ENCODE measurements at places on chromosomes 5 and 9. TPM values are rescaled to one million over a fixed set of nuclear protein-coding genes. Genes with fewer than 3 reads are reported as not detected.

The NMUR2 gene
- polyA plus RNA-seq: 1.6 TPM

The TMEM252 gene
- 1.4 TPM for polyA plus RNA-seq

The PCDHB12 gene
- 2.5 TPM for polyA plus RNA-seq

The MINAR2 gene
- 0.22 TPM for polyA plus RNA-seq

The TMC1 gene
- 0.62 TPM for polyA plus RNA-seq

The SLC24A2 gene
- polyA plus RNA-seq: 1.0 TPM

The SERF1B gene
- 45.0 TPM for polyA plus RNA-seq

The CER1 gene
- 0.37 TPM for polyA plus RNA-seq

The TEK gene
- polyA plus RNA-seq: 19.8 TPM

The ESM1 gene
- 8.8 TPM for polyA plus RNA-seq

The FOXD4L5 gene
- 0.97 TPM for polyA plus RNA-seq

The PCDHGA6 gene
- polyA plus RNA-seq: 3.7 TPM

The PCDHB7 gene
- 2.1 TPM for polyA plus RNA-seq

The FBP1 gene
- 2.1 TPM for polyA plus RNA-seq

The SAXO1 gene
- 0.16 TPM for polyA plus RNA-seq

The FGF1 gene
- 5.9 TPM for polyA plus RNA-seq

The PRRX2 gene
- 4.3 TPM for polyA plus RNA-seq

The OR2S2 gene
- 0.31 TPM for polyA plus RNA-seq

The INSL6 gene
- polyA plus RNA-seq: 0.23 TPM

The UIMC1 gene
- 27.3 TPM for polyA plus RNA-seq

The MUSK gene
- 12.7 TPM for polyA plus RNA-seq

The SET gene
- polyA plus RNA-seq: 402 TPM

The NRG2 gene
- 2.1 TPM for polyA plus RNA-seq

The ZDHHC11 gene
- 9.0 TPM for polyA plus RNA-seq

The CDHR2 gene
- polyA plus RNA-seq: 0.59 TPM

The PDE8B gene
- 3.3 TPM for polyA plus RNA-seq

The ANKRD20A1 gene
- polyA plus RNA-seq: not detected
